ENCODE measurements at places on chromosomes 13 and 19. TPM values are rescaled to one million over a fixed set of nuclear protein-coding genes. Genes with fewer than 3 reads are reported as not detected.
A peak's percentile ranks its signal among the peaks of the same experiment; 100 is the strongest.

DNA sequence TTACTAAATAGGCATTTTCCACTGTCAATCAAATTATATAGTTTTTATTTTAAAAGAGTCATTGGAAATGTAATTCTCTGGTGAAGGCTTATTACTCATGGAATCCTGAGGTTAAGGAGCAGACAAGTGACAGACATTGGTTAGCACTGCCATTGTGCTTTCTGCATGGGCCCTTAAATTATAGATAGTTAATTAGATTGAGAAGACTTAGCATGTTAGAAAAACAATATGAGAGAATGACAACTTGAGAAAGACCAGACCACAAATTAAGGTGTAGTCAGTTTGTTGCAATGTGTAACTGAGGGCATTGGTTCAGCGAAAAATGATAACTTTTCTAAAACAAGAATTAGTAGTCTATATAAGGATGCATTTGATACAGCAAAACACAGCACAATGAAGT is 195.5 kb downstream of the SLITRK6 start:
- no peak for DNase-seq

GRCh38 chr19:4523306-4524110 is 5.2 kb upstream of the PLIN4 start:
- DNase-seq: peak; percentile 20

The CCDC70 gene
- not detected for total RNA-seq

The HNRNPA1L2 gene
- total RNA-seq: 3.4 TPM

The DAND5 gene
- total RNA-seq: not detected

GRCh38 chr13:80547341-80547740 is 206.4 kb upstream of the SPRY2 start:
- peak; percentile 45 for DNase-seq

- DNase-seq: no peak
Measured at GRCh38 chr13:54647275-54647674, 1618.7 kb downstream of the OLFM4 start.
